Panc1 (cell line): ENCODE measurements at places on chromosomes 7 and 10. TPM values are rescaled to one million over a fixed set of nuclear protein-coding genes. Genes with fewer than 3 reads are reported as not detected.

- DNase-seq: no peak
- H3K4me3 ChIP-seq: no peak overlapping the region
- H3K36me3 ChIP-seq: no peaks in the 10 kb centered on the region
- no peaks in the 10 kb centered on the region for H3K27me3 ChIP-seq
- H3K27ac ChIP-seq: peak overlapping the region; percentile 52
These were observed 17.4 kb downstream of the ESYT2 start for GRCh38 chr7:158811894-158812293.

DNA sequence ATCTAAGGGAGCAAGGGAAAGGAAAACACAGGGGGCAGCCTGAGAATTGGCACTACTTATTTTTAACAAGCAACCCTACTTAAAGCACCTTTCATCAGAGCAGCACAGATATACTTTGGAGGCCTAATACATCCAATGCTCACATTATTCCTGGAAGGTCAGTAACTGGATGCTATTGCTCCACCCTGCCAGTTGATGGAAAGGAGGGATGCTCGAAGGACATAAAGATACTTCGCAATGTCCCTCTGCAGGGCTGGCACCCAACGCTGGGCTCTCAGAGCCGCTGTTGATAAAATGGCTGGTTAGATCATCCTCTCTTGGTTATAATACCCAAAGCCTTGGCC, 307.9 kb upstream of the AOAH start:
- H3K4me1 ChIP-seq: peaks cover 14% of the 10 kb centered on the region
- H3K27ac ChIP-seq: peak overlapping the region; percentile 78
- no peak for DNase-seq
- H3K36me3 ChIP-seq: no peaks in the 10 kb centered on the region
- no peaks in the 10 kb centered on the region for H3K27me3 ChIP-seq
- 0 out of 2 replicates have a peak overlapping the region, but pooled peaks have one; percentile 3 for H3K4me3 ChIP-seq

DNA sequence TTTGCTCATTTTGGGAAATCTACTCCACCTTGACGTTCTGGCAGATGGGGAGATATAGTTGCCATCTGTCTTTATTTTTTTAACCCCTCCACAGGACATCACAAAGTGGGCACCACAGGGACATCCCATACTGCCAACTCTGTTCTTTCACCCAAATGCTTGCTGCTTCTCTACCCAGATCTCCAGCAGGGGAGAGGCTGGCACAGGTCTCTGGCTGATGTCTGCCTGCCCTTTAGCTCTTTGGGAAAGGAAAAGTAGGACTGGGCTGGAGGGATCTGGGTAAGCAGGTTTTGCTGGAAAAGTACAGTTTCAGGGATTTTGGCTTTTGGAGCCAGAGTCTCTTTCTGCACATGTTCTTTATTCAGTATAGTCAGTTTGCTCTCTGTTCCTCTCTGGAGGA, 156.7 kb downstream of the ANLN start:
- no peak overlapping the region for H3K27ac ChIP-seq
- no peaks in the 10 kb centered on the region for H3K36me3 ChIP-seq
- H3K27me3 ChIP-seq: no peaks in the 10 kb centered on the region
- no peak overlapping the region for H3K4me3 ChIP-seq

VGF gene
- total RNA-seq: 4.4 TPM

KCND2 gene
- total RNA-seq: not detected

GRCh38 chr7:137718355-137718754, 128.4 kb downstream of the DGKI start:
- no peaks in the 10 kb centered on the region for H3K36me3 ChIP-seq
- H3K27me3 ChIP-seq: no peaks in the 10 kb centered on the region
- DNase-seq: no peak
- no peak overlapping the region for H3K4me3 ChIP-seq

DNA sequence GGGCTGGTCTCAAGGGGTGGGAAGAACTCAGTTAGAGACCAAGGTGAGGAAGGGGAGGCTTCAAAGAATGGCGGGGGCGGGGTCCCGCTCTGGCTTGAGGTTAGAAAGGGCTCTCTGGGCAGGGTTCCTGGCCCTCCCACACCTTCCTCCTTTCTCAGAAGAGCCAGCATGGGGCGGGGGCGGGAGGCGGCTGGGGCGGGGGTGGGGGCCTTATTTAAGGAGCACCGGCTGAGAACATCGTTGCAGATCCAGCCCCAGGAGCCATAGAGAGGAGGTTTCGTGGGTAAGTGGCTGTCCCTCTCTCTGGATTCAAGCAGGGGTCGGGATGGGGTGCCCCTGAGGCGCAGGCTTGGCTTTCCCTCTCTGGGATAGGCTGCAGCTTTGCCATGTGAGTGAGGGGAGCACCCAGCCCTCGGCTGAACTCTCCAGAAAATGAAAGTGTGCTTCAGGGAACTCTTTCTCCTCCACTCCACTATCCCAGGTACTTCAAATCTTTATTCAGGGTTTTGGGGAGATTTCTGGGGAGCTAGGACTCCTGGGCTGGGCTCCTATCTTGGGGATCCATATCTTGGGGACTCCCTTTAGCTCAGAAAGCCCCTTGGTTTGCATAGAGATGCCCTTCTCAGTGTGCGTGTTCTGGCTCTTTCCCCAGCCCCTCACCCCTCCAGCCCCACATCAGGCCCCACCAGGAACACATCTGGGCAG, 3.3 kb upstream of the CUEDC2 start:
- peaks cover 14% of the 10 kb centered on the region for H3K4me1 ChIP-seq
- H3K27me3 ChIP-seq: no peaks in the 10 kb centered on the region
- no peak for DNase-seq
- H3K27ac ChIP-seq: no peak overlapping the region
- no peak overlapping the region for H3K4me3 ChIP-seq

- H3K27me3 ChIP-seq: no peaks in the 10 kb centered on the region
- no peak overlapping the region for H3K4me3 ChIP-seq
- H3K27ac ChIP-seq: peak overlapping the region; percentile 46
- H3K36me3 ChIP-seq: no peaks in the 10 kb centered on the region
- H3K4me1 ChIP-seq: peaks cover 25% of the 10 kb centered on the region
These were observed 281.8 kb downstream of the KCNMA1 start for GRCh38 chr10:77355844-77356243.

DNA sequence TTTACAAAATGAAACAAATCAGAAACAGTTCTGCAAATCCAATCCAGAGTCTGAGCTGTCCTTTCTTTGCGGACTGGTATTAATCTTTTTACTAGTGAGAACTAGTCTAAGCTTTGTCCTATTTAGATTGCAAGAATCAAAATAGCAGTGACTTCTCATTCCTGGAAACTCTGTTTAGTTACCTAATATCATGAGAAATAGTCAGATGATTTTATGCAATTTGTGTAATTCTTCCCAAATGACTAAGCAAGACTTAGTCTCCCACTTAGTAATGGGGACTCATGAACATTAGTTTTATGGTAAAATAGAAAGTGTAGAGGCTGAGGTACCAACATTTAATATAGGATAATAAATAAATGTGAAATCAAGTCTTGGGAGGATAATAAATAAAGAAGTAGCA, 341.3 kb downstream of the DNAJB9 start:
- no peak overlapping the region for H3K27ac ChIP-seq
- no peaks in the 10 kb centered on the region for H3K27me3 ChIP-seq
- no peaks in the 10 kb centered on the region for H3K4me1 ChIP-seq

DNA sequence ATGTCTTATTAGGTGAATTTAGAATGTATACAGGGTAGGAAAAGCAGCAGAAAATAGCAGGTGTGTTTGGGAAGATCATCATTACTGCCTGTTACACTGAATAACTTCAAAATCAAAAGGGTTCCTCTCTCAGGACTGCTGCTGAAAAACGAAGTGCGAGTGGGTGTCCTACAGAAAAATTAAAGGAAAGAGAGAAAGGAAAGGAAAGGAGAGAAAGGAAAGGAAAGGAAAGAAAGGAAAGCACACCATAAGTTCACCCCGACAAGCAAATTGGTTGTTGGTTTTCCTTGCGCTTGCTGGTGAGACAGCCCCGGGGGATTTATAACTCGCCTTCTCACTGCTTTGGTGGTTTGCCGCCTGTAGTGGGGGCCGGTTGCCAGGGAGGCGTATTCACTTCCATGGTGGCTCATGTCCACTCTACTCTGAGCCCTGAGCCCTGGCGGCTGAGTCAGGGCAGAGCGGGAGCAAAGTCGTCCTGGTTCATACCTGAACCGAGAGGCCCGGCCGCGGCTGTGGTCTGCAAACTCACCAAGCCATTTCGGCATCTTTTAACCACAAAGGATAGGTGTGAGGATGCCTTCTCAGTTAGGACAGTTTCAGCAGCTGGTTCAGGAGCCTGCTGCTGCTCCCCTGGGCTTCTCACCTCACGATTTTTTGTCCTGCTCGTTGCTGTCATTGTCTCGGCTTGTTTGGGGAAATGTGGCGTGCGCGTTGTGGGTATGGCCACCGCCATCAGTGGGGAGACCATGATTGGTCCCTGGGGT, 26.1 kb downstream of the INPP5A start:
- H3K27me3 ChIP-seq: no peaks in the 10 kb centered on the region
- no peak for DNase-seq
- no peak overlapping the region for H3K4me3 ChIP-seq
- no peaks in the 10 kb centered on the region for H3K36me3 ChIP-seq
- H3K27ac ChIP-seq: no peak overlapping the region

- H3K4me3 ChIP-seq: no peak overlapping the region
- no peak for DNase-seq
- no peak overlapping the region for H3K27ac ChIP-seq
- no peaks in the 10 kb centered on the region for H3K4me1 ChIP-seq
These were observed 1139.9 kb upstream of the LRRN3 start for GRCh38 chr7:109950821-109951564.

- DNase-seq: no peak
- no peaks in the 10 kb centered on the region for H3K27me3 ChIP-seq
- H3K4me1 ChIP-seq: no peaks in the 10 kb centered on the region
- no peak overlapping the region for H3K4me3 ChIP-seq
These were observed 192.9 kb downstream of the EVX1 start for GRCh38 chr7:27435461-27435860.

HOXA13 gene
- total RNA-seq: 1.2 TPM

DNA sequence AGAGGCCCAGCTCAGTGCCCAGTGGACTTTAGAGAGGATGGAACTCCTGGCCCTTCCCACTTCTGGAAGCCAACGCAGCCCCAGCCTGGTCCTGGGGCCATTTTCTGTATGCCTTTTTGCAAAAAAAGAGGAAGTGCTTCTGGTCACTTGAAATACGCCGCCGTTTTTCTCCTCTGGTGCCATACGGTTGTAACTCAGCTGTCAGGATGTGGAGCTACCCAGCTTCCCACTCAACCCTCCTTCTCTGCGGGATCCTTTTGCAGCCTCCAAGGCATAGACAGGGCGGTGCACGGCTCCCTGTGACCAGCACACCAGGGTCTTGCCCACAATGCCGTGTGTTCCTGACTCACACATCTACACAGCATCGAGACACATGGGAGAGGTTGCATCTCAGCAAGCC, 369.6 kb downstream of the TCERG1L start:
- no peak for DNase-seq
- no peaks in the 10 kb centered on the region; the same call in 1 of the 2 replicates for H3K4me1 ChIP-seq
- peaks cover 5% of the 10 kb centered on the region; the same call in 1 of the 2 replicates for H3K27me3 ChIP-seq
- H3K4me3 ChIP-seq: no peak overlapping the region
- no peak overlapping the region for H3K27ac ChIP-seq

DNA sequence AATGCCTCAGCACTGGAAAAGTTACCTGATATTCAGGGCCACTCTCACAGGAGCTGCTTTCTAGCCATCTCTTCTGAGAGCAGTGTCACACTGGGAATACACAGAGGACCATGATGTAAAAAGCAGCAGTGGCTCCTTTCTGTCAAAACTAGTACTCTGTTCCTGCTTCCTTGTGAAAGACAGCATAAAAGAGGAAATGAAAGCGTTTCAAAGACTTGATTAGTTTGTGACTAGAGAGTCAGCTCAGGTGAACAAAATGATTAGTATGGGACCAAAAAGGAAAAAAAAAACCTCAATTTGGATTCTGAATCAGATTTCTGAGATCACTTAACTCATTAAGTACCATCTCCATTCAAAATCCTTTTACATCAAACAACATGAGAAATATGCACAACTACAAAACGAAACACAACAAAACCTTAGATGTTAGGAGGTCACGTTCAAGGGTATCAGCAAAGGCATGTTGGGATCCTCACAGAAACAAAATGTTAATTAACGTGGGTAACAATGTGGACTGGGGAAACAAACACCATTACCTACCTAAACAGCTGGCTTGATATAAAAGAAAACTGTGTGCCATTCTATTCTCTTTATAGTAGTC, 103.7 kb downstream of the MACC1 start:
- H3K4me3 ChIP-seq: no peak overlapping the region
- no peak overlapping the region for H3K27ac ChIP-seq
- H3K36me3 ChIP-seq: no peaks in the 10 kb centered on the region
- no peak for DNase-seq

DNA sequence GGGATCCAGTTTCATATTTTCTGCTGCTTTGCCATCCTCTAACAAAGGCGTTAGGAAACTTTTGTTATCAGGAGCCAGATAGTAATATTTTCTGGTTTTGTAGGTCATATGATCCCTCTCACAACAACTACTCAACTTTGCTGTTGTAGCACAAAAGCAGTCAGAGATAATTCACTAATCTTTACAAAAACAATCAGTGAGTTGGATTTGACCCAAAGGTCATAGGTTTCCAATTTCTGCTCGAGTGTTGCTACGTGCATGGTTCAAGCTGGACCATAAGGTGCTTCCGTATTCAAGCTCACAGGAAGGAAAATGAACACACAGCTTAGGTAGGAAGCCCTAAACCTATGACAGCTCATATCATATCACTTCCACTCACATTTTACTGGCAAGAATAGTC, 92.4 kb upstream of the SFMBT2 start:
- no peaks in the 10 kb centered on the region for H3K27me3 ChIP-seq
- H3K27ac ChIP-seq: no peak overlapping the region
- no peak overlapping the region for H3K4me3 ChIP-seq

DNA sequence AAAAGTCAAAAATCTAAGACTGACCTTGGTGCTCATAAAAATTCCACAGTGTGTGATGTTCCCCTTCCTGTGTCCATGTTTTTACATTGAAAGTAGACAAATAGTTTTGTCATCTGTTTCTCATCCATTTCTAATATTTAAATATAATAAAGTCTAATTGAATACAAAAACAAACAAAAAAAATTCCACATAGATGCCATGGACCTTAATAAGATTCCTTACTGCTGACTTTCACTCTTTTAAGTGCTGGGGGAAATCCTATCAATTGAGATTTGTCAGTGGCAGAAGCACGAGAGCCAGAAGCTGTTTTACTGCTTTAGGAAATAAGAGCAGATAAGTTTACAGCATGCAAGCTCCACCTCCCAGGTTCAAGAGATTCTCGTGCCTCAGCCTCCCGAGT, 310.0 kb downstream of the ABCA13 start:
- H3K27me3 ChIP-seq: no peaks in the 10 kb centered on the region
- H3K4me1 ChIP-seq: no peaks in the 10 kb centered on the region; the same call in 1 of the 2 replicates
- no peak overlapping the region for H3K4me3 ChIP-seq
- no peaks in the 10 kb centered on the region for H3K36me3 ChIP-seq

- peaks cover 45% of the 10 kb centered on the region for H3K4me1 ChIP-seq
- H3K36me3 ChIP-seq: no peaks in the 10 kb centered on the region
- DNase-seq: no peak
- H3K27ac ChIP-seq: peak overlapping the region; percentile 5; the same call in 1 of the 2 replicates
These were observed 66.9 kb downstream of the ZNRF2 start for GRCh38 chr7:30351286-30351685.

FGL2 gene
- not detected for total RNA-seq

GRCh38 chr7:83925860-83926259, 268.7 kb downstream of the SEMA3A start:
- no peaks in the 10 kb centered on the region for H3K27me3 ChIP-seq
- no peak for DNase-seq
- H3K4me3 ChIP-seq: no peak overlapping the region
- no peak overlapping the region for H3K27ac ChIP-seq
